Activated naive CD8-positive, alpha-beta T cell treated with anti-CD3 and anti-CD28 coated beads for 36 hours (primary cell): ENCODE measurements at places on chromosomes 6 and 20.

DNA sequence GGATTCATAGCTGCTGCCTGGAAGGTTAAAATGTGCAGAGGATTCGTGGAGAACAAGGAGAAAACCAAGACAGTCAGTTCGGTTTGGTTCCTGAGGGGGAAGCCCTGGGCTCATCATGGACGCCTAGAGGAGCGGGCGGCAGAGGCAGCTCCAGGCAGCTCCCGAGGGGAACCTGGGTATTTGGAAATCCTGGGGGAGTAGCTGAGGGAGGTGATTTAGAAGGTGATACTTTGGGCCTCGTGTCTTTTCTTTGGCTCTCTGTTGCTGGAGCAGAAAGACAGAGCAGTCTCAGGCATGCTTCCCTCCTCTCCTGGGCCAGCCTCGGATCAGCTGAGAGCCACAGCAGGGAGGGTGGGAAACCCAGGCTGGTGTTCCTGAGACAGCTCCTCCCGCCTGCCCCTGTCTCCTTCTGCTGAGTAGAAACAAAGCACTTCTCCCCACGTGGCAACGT is 139.5 kb downstream of the DLL1 start:
- no peak for DNase-seq

- DNase-seq = no peak
Measured at GRCh38 chr6:169386411-169387057, 132.9 kb upstream of the THBS2 start.

DNA sequence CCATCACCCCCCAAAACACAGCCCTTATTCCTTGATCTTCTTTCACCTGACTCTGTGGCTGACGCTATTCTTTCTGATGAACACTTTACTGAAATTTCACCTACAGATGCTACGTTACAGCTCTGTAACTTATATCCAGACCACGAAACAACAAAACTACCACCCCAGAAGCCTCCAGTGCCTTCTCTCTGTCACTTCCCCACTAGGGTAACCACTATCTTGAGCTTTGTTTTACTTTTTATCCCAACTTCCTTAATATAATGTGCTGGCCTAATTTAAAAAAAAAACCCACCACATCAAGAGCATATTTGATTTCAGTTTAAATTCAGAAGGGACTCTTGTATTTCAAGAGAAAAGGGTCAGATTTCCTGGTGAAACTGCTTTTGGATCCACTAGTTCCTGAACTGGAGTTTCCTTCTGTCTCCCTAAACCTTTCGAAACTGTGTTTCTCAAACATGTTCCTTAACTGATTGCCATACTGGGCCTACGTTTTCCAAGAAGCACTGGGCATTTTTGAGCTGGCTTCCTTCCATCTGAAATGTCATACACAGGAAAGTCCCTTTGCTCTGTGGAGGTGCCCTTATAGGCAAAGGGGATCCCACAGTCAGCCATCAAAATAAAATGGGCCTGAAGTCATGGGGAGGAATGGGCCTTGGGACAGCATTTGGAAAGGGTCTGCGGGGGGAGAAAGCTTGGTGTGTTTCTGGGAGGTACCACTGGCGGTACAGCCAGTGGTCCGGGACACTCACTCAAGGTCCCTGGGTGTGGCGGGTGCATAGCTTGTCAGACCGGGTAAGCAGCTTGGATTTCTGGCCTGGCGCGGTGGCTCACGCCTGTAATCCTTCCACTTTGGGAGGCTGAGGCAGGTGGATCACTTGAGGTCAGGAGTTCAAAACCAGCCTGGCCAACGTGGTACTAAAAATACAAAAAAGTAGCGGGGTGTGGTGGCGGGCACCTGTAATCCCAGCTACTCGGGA is 25.8 kb upstream of the RTF2 start:
- DNase-seq = no peak

GRCh38 chr6:33168639-33169038 is 23.6 kb downstream of the COL11A2 start:
- DNase-seq = no peak

DNA sequence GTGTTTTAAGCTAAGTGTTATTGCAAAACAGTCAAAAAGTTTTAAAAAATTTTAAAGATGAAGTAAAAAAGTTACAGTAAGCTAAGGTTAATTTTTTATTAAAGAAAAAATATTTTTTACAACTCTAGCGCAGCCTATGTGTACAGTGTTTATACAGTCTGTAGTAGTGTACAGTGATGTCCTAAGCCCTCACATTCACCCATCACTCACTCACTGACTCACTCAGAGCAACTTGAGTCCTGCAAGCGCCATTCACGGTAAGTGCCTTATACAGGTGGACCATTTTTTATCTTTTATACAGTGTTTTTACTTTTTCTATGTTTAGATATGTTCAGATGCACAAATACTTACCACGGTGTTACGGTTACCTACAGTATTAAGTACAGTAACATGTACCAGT is 83.4 kb upstream of the STMND1 start:
- no peak for DNase-seq

DNA sequence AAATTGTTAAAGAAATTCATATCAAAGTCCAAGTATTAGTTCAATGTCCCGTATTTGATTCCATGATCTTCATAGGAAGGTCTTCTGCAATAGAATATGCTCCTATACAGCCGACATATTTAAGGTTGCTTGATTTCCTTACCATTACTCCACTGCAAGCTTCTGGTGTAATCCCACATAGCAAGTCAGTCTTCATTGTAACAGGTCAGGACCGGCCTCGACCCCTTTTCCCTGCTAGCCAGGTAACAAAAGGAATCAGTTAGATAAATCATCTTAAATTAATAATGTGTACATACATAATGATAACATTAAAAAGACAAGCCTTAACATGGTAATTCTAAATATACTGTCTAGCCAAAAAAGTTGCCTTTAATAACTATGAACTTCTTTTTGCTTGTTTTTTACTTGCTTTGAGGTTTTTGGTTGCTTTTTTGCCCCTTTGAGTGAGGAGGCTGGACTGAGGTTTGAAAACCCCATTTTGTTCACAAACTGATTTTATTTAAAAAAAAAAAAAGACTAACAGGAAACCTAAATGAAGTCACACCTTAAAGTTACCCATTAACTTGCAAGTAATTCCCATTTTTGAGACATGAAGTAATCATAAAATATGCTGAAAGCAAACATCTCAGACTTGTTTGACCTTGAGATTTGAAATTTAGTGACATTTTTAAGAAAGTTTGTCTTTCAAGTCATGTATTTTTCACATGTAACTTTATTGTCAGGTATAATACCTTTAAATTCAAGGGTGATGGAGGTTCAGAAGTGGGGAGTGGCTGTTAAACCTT is 19.2 kb upstream of the SNX14 start:
- DNase-seq = no peak

- no peak for DNase-seq
Measured at GRCh38 chr20:31570735-31571617, 34.1 kb upstream of the ID1 start.

- peak; percentile 48 for DNase-seq
Measured at GRCh38 chr6:167094820-167095637, 27.9 kb upstream of the CCR6 start.

- no peak for DNase-seq
Measured at GRCh38 chr20:24318569-24319352, 150.7 kb upstream of the SYNDIG1 start.

DNA sequence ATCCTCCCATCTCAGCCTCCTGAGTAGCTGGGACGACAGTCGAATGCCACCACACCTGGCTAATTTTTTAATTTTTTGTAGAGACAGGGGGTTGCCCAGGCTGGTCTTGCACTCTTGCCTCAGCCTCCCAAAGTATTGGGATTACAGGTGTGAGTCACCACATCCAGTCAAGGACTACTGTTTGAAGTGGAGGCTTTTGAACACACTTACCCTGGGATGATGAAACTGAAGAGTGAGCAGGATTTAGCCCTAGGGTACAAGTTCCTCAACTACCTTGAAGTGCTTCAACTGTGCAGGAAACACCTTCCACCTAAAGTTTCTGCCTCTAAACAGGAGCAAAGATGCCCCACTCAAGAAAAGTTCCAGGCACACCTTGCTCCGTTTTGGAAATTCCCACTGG is 15.7 kb upstream of the PARD6B start:
- no peak for DNase-seq

GRCh38 chr6:17292600-17293133 is 11.5 kb downstream of the RBM24 start:
- no peak for DNase-seq

DNA sequence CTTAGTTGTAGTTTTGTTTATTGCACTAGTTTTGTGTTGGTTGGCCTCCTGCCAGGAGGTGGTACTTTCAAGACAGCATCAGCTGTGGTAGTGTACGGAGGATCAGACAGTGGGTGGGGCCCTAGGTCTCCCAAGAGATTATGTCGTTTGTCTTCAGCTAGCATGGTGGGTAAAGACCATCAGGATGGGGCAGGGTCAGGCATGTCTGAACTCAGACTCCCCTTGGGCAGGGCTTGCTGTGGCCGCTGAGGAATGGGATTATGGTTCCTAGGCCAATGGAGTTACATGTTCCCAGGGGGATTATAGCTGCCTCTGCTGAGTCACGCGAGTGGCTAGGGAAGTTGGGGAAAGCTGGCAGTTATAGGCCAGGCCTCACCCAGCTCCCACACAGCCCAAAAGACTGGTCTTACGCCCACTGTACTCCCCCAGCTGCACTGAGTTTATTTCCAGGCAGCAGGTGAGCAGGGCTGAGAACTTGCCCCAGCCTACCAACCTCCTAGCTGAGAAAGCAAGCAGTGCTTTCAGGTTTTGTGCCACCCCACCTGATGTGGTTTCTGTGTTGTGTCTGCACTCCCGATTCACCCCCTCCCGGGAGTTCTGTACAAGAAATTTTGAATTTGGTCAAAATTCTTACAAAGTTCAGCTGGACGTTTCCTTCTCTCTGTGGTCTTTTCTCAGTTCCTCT is 24.7 kb downstream of the ZSCAN31 start:
- DNase-seq = no peak

DNA sequence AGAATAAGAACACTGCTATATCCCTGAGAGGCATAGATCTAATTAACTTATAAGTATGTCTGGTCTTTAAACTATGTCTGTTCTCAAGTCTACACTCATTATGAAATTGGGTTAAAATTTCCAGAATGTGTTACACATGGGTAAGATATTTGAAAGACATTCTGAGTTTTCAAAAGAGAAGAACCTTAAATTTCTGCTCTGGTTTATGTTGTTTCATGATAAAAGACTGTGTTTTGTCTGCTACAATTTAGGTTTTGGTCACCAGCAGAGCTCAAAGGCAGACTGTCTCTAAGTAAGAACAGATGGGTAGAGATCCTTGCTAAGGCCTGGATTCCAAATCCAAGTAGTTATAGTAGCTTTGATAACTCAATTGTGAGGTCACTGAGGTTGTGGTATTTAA is 6.0 kb downstream of the STMND1 start:
- no peak for DNase-seq

DNA sequence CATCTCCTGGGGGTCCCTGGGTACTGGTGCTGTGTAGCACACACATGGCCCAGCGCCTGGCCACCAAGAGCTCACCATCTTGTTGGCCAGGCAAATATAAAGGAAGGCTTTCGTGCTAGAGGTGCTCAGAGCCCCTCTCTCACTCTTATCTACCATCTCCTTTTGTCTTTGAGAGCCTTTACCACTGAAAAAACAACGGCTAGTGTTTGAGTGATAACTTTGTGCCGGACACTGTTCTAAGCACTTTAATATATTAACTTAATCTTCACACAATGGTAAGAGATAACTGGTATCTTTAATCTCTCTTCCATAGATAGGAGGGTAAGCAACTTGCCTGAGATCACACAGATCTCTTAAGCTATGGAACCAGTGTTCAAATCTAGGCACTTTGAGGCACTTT is 21.5 kb upstream of the ARHGAP18 start:
- no peak for DNase-seq

DNA sequence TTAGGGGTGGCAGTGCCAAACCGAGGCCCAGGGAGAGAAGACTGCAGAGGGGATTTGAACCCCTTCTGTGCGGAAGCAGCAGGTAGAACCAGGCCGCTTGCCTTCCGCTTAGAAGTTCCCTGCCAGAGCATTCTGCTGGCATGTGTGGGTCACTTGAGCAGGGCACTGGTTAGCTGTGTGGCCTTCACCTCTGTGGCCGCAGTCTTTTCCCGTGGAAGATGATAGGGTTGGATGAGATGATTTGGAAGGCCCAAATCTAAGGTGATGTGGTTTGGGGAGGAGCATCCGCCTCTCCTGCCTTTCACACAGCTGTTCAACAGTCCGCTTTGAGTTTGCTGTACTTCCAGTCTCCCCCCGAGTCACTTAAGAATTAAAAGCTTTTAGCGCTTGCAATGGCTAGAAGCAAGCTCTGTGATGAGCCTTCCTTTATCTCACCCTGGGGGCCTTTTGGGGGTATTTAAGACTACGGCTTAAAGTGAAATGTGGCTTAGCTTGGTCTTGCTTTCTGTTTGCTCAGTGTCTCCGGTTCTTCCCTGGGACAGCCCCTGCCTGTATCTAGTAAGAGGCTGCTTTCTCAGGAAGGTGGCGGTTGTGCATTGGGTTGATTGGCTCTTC is 743 bp downstream of the CMTR1 start:
- DNase-seq = peak; percentile 46

DNA sequence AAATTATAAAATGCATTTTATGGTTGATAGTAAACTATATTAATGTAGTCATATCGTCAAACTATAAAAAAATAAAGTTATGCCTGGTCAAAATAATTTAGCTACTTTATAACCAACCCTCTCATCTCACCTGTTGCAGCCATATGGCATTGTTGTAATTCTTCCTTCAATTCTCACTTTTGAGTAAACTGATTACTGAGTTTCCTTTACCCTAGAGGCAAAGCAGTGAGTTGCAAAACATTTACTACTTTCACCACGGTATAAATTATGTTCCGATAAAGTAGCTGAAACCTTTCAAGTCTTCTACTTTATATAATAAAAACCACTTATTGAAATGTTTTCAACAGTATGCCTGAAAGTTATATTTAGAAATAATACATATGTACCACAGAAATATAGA is 113.8 kb downstream of the AHI1 start:
- no peak for DNase-seq

- DNase-seq = no peak
Measured at GRCh38 chr20:20362774-20363433, 5.0 kb upstream of the INSM1 start.

DNA sequence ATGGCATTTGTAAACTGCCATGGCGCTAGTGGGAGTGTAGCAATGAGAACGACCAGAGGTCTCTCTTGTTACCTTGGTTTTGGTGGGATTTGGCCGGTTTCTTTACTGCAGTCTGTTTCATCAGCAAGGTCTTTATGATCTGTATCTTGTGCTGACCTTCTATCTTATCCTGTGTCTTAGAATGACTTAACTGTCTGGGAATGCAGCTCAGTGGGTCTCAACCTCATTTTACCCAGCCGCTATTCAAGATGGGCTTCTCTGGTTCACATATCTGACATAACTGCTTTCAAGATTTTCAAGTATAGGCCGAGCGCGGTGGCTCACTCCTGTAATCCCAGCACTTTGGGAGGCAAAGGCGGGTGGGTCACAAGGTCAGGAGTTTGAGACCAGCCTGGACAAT is 1.9 kb upstream of the SFT2D1 start:
- DNase-seq = no peak
